ENCODE measurements at places on chromosomes 4 and X.

GRCh38 chr4:138236037-138236436 is 6.1 kb downstream of the SLC7A11 start:
- DNase-seq = no peak

GRCh38 chr4:159979953-159980352 is 877.1 kb downstream of the RAPGEF2 start:
- no peak for DNase-seq

- no peak for DNase-seq
Measured at GRCh38 chr4:76738086-76738931, 159.6 kb downstream of the SOWAHB start.

GRCh38 chrX:150771116-150771515 is 77.9 kb downstream of the MTMR1 start:
- DNase-seq = no peak

DNA sequence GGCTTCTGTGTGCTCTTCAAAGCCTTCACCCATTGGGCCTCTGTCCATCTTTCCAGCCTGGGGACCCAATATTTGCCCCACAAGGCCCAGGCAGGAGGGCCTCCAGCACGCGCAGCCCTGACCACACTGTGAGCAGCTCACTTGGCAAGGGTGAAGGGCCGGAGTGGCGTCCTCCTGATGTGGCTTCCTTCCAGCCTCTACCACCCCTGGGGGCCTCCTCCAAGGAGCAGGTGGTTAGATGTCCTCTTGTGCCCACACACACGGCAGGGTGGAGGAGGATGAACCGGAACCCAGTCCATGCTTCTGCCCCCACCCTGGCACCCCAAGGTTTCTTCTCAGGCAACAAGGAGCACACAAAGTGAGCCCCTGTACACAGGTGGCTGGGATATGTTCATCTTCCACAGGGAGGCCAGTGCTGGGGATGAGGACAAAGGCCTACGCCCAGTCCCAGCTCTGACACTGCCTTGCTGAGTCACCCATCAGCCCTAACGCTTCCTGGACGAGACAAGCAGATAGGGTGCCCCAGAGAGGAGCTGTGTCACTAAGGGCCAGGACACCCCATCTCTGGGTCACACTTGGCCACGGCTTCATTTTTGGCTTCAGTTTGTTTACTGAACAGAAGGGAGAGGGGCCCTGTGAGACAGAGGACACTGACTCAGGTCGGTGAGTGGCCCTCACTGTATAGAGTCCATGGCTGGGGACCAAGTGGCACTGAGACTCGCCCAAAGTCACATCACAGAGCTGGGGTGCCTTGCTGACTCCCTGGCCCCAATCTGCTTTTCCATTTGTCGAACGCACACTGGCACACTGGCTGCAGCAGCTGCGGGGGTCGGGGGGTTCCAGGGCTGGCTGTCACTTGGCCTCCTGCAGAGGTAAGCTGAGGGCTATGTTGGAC is 1.9 kb downstream of the UBL4A start:
- no peak for DNase-seq

DNA sequence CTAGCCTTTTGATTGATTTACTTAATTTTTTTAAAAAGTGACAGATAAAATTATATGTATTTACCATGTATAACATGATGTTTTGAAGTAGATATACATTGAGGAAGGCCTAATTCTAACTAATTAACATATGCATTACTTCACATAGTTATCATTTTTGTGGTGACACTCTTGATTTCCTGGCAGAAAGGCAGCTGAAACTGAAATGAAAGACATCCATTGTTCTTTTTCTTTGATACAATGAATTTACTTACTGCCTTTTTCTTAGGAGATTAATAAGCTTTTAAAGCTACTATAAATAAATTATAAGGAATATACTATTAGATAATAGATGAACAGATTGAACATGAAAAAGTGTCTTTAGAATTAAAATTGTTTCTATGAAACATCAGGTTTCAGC is 26.7 kb downstream of the ANKRD50 start:
- no peak for DNase-seq

DNA sequence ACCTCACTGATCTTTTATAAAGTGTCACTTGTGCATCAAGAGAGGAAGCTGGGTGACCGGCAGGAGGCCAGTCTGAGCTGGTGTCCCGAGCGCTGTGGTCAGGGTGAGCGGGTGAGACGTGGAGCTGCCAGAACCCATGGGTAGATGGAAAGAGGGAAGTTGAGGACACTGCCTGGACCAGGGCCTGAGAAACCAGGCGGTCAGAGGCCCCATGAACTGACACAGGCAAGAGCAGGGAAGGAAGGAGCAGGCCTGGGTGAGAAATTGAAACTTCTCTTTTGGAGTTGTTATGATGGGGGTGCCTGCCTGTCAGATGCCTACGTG is 192.6 kb downstream of the AFAP1 start:
- DNase-seq = no peak

DNA sequence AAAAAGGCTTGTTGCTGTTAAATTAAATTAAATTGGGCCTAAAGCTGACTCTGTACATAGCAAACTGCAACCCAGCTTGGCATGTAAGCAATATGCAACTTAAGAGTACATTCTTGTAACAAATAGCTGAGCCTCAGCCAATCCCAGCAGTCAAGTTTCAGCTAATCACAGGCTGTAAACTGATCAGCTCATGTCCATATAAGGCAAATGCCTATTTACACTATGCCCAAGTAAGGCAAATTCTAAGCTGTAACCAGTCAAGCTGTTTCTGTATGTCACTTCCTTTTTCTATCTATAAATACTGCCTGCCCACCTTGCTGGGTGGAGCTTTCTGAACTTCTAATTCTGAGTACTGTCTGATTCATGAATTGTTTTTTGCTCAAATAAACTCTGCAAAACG is 429.1 kb upstream of the FTHL17 start:
- peak; percentile 6 for DNase-seq

- no peak for DNase-seq
Measured at GRCh38 chr4:72712997-72713396, 144.0 kb upstream of the ADAMTS3 start.

DNA sequence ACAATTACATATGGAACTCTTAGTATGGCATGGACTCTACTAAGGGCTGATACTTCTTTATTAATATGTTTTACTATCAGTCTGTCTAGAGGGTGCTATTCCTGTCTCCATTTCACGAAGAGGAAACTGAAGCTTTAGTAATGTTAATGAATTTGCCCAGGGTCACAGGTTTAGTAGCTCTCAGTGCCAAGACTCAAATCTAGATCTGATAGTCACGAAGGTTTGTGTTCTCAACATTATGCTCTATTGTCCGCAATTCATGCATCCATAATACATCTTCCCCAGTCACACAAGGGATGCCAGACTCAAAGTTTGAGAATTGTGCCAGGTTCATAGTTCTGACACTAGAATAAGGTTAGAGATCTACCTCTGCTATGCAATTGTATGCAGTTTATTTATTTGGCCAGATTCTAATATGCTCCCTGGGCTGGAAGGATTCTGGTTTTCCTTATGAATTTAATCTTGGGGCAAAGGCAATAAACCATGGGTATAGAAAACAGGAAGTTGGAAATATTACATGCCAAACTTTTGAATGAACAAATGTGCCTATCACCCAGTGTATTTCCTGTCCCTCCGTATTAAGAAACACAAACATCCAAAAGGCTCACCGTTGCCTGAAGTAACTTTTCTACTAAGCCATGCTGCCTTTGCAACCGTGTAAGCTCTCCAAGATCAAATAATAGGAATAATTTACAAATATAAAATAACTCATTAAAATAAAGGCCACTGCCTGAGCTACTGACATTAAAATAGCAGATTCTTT is 478.5 kb downstream of the INPP4B start:
- DNase-seq = no peak

- peak; percentile 28 for DNase-seq
Measured at GRCh38 chr4:177367336-177367735, 57.7 kb downstream of the NEIL3 start.

- DNase-seq = no peak
Measured at GRCh38 chr4:1057403-1057745, 45.9 kb downstream of the FGFRL1 start.

DNA sequence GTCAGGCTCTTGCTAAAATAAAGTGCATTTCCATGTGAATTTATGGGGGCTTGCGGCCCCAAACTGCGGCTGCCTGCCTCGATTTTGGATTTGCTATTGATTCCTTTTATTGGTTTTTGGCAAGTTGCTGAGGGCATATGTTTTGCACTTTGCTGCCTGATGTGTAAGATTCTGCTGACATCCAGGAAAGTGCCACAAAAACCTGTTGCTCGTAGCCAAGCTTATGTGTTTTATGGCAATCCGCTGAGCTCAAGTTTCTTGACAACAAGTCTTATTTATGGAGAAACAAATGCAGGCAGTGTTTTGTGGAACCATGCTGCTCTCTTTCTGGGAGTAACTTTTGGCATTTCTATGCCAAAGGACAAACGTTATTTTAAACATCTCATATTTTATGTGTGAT is 97.3 kb upstream of the DDIT4L start:
- DNase-seq = no peak

- no peak for DNase-seq
Measured at GRCh38 chr4:41927796-41928499, 7.3 kb upstream of the TMEM33 start.

DNA sequence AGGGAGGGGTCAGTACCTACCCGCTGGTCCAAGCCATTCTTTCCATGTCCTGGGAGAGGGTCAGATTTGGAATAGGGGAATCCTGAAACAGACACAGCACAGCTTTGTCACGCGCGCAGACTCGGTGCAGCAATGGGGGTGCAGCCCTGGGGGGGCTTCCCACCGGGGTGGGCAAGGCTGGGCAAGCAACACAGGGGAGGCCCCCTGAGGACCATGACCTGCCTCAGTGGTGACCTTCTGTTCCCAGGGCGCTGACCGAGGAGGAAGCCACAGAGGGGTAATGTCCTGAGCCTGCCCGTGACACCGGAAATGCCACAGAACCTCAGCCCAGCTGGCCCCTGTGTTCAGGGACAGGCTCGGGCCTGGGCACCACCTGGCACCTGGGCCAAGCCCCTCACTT is 53.2 kb upstream of the AFAP1 start:
- DNase-seq = no peak

DNA sequence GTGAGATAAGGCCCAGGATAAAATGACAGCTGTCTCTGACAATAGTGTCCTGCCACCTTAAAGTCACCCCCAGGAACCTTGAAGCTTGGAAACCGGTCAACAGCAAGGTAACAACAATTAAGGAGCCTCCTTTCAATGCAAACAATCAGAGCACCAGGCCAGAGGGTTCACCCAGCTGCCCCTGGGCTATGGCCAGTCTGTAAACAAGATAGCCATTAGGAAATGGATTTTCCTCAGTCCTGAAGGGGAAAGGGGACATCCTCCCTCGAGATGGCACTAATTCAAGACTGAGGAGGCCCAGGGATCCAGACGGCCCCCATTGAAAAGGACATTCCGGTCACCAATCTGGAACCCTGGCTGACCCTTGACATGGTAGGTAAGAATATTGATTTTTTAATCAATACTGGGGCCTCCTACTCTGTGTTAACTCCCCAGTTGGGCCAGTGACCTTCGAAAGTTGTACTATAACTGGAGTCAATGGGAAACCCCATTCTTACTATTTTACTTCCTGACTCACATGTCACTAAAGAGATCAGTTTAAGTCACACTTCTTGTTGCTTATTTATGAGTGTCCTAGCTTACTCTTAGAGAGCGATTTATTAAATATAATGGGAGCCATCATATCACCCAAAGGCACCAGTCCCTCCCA is 61.7 kb upstream of the CT45A1 start:
- DNase-seq = no peak

GRCh38 chrX:10989386-10989785 is 121.7 kb upstream of the HCCS start:
- DNase-seq = no peak

- DNase-seq = no peak
Measured at GRCh38 chr4:113153529-113154101, 104.2 kb downstream of the ANK2 start.

- DNase-seq = no peak
Measured at GRCh38 chr4:102390438-102390837, 45.2 kb upstream of the SLC39A8 start.

DNA sequence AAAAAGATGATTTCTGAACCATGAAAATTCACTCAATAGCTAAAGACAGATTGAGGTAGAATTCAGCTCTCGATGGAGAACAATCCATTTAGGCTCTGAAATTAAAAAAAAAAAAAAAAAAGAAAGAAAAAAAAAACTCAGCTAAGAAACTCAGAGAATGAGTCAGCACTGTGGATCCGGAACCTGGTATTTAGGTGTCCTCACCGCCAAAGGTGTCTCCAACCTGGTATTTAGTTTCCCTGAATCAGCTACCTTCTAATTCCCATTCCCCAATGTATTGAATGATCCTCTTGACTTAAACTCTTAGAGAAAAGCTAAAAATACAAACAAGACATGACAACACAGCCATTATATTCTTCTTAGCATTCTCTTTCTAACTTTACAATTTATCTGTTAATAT is 150.3 kb upstream of the RASGEF1B start:
- DNase-seq = no peak

GRCh38 chr4:97587912-97588311 is 555.4 kb downstream of the STPG2 start:
- no peak for DNase-seq

- DNase-seq = no peak
Measured at GRCh38 chrX:150837845-150838244, 60.6 kb downstream of the CD99L2 start.

GRCh38 chr4:55636656-55636999 is 530 bp upstream of the NMU start:
- no peak for DNase-seq

DNA sequence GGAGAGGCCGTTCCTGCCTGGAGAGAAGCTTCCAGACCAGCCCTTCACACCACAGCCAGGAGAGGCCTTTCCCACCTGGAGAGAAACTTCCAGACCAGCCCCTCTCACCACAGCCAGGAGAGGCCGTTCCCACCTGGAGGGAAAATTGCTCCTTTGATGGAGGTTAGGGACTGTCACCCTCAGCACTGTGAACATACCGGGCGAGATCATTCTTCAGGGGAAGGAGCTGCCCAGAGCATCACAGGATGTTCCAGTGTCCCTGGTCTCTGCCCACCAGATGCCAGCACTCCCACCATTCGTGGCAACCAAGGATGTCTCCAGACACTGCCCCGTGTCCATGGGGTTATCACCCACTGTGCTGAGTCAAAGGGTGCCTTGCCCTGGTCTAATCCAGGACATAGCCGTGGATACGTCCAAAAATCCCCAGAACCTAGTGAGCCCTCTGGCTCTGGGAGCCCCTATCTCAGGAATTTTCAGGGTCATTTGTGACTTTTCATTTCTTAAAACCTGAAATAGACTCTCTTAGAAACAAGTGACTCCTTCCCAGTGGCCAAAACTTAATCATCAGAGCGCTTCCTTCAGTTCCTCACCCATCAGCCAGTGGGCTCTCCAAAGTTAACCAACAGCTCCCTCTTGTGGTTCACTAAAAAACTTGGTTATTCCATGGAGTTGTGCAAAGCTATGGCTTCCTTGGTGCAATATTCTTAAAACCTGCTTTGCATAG is 80.2 kb downstream of the CRMP1 start:
- peak; percentile 59 for DNase-seq

GRCh38 chr4:75830906-75831305 is 71.3 kb downstream of the PPEF2 start:
- DNase-seq = no peak

DNA sequence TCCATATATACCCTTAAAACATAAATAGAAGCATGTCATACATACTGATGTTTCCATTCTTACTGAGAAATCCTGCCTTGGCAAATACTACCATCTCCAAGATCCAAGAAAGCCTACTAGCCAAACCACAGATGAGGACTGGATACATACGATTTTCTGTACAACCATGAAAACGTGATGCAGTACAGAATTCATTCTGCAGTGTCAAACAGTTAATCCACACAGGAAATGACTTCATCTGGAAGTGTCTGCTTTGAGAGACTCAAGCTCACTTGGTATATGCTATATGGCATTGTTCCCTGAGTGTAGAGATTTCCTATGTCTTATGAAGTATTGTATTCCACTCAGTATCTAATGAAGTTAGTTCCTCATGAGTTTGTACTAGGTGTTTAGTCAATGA is 94.3 kb downstream of the CT47B1 start:
- DNase-seq = no peak

Data from WERI-Rb-1 (cell line).